ENCODE measurements at places on chromosomes 6 and 20.

DNA sequence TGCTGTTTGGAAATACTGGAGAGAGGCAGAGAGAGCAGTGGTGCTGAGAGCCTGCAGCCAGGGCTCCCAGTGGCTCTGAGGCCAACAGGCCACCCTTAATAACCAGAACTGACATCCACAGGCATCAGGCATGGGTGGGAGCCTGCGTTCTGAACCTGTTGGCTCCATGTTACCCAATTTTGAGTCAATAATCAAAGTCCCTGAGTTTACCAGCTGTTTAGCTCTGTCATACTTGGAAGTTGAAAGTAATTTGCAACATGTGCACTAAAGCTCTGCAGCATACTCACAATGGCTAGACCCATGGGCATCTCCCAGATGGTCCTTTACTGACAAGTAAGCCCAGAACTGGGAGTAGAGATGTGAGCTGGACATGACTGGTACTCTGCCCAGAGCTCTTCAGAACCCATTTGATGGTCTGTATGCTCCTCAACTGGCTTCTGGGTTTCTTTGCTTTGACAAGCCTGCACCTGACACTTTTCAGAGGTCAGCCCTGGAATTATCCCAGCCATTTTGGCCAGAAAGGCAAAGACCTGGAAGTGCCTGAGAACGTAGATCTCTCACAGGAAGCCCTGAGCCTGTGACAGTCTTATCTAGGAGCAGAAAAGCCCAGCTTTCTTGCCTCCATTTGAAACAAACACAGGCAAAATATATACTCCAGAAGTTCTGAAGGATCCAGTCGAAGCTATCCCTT, 122.4 kb upstream of the CITED2 start:
- no peak for DNase-seq

DNA sequence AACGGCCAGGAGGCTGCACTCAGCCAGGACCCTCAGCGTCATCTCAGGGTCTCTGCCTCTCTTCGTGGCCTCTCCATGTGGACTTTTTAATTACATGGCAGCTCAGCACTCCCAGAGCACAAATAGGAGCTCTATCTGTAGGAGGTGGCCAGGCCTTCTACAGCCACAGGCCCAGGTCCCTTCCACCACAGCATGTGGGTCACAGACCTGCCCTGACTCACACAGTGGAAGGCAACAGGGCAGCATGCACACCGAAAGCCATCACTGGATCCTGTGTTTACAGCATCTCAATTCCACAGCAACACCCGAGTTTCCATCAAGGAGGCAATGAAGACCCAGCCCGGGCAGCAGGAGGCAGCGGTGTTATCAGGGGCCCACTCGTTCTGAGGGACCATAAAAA, 65.8 kb upstream of the CD93 start:
- no peak for DNase-seq

- no peak for DNase-seq
Measured at GRCh38 chr6:153852481-153852880, 186.6 kb upstream of the OPRM1 start.

- no peak for DNase-seq
Measured at GRCh38 chr6:28974505-28974904, 30.6 kb downstream of the ZNF311 start.

DNA sequence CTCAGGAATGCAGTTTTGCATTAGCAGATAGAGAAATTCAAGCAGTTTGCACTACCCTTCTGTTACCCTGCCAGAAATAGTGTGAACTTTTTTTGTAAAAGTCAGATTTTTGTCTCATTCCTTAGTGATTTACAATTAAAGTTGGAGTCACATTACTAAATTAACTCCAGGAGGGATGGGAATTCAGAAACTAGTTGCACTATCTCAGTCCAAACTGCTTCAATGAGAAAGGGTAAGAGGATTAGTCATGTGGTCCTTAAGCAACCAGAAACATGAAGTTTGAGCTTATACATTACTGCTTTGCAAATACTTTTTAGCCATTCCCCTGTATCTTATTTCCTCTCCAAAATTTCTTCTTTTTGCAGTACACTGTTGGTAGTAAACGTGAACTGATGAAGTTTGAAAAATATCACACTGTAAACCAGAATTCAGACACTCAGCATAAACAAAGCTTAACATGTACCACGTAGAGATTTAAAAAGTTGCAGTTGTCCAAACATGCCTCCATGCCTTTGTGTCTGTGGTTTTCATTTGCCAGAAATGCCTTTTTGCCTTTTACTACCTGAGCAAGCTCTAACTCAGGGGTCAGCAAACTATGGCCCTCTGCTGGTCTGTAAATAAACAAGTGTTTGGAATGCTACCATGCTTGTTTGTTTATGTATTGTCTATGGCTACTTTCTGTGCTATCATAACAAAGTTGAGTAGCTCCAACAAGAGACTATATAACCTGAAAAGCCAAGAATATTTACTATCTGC, 49.7 kb downstream of the TP53INP2 start:
- no peak for DNase-seq

- no peak for DNase-seq
Measured at GRCh38 chr20:44209686-44210405, 725 bp downstream of the OSER1 start.

DNA sequence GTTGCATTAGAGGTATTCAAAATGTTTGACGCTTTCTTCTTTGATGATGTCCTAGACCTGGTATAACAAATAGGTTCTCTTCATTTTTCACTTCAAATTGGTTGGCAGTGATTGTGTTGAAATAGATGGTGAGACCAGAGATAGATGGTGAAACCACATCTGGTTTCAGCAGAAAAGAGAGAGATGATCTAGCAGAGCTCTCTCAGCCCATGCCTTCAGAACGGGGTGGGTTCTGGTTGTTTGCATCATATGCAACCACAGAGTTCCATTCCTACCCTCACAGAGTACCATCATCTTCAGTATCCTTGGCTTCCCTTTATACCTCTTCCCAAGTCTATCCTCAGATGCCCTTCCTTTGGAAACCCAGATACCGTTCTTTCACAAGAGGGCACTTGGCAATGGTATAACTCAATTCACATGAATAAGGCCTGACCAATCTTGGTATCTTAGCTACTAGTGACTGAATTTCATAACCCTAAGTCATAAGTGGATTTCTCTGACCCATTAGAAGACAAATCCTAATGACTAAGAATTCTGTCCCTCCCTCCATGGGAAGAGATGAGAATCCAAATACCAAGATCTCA, 93.7 kb downstream of the UBE3D start:
- no peak for DNase-seq

GRCh38 chr6:99467509-99468106, 42.5 kb upstream of the PNISR start:
- no peak for DNase-seq

DNA sequence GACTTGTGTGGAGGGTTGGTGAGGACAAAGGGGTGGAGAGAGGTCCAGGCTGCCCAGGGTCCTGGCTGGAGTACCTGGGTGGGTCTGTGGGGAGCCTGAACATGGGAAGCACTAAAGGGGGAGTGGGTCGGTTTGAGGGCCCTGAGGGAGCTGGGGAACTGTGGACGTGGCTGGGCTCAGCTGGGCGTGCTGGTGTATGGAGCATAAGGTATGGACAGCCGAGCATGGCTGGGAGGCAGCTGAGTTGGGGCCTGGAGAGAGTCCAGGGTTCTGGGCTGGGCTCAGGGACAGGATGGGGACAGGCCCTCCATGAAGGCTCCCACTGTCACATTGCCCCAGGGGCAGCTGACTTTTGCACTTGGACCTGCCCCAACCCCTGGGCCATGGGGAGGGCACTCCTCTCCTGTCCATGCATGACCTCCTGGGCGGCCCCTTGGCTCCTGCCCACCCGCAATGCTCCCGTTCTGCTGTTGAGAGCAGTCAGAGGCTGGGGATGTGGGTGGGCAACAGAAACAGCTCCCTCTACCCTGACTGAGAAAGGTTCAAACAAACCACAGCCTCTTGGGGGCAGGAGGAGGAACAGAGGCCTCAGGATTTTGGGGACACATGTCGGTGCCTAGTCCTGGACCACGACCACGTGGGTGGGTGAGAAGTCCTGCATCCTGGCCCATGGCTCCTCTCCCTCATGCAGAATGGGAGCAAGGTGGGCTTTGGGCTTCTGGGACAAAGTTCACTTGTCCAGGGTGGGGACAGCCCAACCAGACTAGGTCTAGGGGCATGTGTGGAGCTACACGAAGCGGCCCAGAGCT, 4.5 kb downstream of the C20orf204 start:
- no peak for DNase-seq

GRCh38 chr6:42093582-42094329, 43.4 kb downstream of the TAF8 start:
- no peak for DNase-seq

DNA sequence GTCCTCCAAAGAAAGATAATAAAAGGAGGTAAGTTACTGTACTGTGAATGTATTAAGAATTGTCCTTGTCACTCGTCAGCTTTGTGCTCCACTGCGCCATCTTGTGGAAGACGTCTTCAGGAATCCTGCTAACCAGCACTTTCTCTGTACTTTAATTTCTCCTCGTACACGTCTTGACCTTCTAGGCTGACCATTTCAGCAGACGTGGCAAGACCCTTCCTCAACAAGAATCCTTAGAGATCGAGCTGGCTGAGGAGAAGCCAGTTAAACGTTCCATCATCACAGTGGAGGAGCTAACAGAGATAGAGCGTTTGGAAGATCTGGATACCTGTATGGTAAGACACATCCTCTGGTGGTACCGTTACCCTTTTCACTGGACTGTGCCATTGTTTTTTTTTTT, 95.5 kb upstream of the SCGN start:
- peak; percentile 62 for DNase-seq

- DNase-seq = no peak
Measured at GRCh38 chr20:45852326-45852725, 4.9 kb downstream of the ACOT8 start.

DNA sequence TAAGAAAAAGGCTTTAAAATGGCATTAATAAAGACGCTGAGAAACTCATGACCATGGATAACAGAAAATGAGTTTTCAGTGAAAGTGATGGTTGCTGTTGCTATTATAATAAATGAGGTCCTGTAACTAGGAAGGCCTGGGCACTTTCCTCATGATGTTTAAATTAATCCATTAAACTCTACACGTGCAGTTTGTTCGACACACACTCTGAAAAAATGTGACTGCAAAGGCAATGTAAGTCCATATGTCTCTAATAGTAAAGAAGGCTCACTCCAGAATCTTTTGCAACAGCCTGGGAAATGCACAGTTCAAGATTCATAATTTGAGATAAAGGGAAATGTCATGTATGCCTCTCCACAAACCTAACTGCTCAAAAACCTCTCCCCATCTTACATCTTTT, 153.4 kb downstream of the COL12A1 start:
- no peak for DNase-seq

DNA sequence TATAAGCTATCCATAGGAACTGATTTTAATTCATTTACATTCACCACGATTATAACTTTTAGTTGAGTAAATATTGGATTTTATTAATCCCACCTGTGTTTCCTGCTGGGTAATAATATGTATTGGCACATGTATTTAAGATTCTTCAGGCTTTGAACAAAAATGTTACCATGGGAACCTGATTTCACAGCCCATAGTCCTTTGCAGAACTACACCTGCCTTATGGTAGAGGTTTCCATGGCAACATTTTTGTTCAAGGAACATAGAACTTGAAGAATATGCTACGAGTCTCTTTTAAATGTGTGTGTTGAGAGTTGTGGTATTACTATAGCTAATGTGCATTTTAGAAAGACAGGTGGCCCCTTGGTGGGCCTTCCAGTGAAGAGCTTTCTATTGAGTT, 317.4 kb downstream of the SAMD5 start:
- DNase-seq = no peak

- DNase-seq = no peak
Measured at GRCh38 chr20:53900380-53900999, 169.9 kb downstream of the BCAS1 start.

DNA sequence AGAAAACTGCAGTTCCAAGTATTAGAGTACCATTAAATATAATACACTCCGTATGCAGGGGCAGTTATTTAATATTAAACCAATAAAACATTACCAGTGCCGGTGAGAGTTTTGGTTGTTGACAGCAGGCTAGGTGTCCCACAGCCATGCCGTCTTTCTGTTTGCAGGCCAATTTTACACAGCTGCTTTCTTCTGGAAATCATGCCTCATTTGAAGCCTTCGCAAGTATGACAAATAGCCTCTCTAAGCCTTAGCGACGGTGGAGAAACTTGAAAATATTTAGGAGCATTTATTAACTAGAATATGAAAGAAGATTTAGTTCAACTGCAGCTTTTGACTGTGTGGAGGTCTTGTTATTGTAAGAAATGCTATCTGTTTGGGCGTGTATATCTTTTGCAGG, 226.0 kb downstream of the BMP2 start:
- DNase-seq = no peak

DNA sequence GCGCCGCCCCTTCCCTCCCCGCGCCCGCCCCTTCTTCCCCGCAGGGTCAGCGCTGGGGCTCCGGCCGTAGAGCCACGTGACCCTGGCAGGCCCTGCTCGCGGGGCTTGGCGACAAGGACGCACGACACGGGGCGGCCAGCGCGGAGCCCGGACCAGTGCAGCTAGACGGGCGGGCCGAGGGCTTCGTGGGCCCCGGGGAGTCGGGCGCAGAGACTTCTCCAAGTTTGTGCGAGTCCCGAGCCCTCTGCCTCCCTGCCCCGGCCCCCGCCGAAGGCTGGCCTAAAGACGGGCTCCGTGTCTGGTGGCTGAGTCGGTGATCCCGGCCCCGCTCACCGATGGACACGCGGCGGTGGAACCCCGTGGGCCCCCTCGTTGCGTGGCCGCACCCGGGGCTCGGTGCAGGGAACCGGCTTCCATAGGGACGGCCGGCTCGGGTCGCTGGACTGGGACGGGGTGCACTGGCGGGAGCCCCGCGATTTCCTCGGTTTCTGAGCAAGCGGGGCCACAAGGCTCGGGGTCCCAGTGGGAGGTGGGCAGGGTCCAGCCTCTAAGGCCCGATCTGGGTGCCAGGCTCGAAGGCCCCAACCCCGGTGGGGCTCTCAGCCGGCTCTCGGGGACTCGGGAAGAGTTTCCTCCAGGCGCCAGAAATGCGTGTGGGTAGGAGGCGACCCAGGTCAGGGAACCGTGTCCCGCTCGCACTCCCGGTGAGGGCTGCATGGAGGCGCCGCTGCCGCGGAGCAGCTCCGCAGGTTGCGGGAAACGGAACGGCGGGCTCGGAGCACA, 452 bp upstream of the GATA5 start:
- no peak for DNase-seq

GRCh38 chr6:39426073-39426456, 103.6 kb upstream of the KCNK16 start:
- DNase-seq = no peak

- DNase-seq = no peak
Measured at GRCh38 chr6:131787766-131788712, 19.8 kb upstream of the ENPP1 start.

DNA sequence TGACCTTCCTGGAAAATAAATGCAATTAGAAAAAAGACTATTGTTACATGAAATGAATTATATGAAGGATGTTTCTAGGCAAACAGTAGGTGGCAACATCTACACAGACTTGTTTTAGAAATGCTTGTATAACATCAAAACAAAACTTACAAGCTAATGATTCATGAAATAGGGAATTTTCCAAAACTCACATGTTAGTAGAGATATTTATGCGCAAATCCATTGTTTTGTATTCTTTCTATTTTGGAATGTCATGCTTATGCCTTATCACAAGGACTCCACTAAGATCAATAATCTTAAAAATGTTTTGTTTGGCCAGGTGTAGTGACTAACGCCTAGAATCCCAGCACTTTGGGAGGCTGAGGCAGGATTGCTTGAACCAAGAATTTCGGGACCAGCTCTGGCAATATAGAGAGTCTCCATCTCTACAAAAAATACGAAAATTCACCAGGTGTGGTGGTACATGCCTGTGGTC, 32.3 kb upstream of the LGSN start:
- DNase-seq = no peak
